ENCODE measurements at places on chromosomes 4 and X.

DNA sequence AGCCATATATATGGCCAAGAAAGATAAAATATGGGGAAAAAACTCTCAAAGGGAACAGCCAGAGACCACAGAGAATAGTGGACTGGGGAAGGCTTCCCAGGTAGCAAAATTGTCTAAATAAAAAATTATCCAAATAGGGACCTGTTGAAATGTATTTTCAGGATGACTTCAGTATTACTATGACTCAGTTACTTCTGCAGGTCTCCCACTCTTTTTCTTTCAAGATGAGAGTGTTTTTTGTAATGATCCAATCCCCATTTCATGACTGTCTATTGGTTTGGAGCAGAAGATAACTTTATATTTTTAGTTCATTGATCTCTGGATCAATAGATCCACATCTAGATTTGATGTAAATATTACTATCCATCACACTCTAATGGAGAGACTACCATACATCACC is 372.1 kb upstream of the EMCN start:
- no peaks in the 10 kb centered on the region for H3K36me3 ChIP-seq
- no peak overlapping the region for H3K27ac ChIP-seq
- no peak overlapping the region for H3K4me3 ChIP-seq
- no peaks in the 10 kb centered on the region for H3K27me3 ChIP-seq
- H3K4me1 ChIP-seq, result no peaks in the 10 kb centered on the region

DNA sequence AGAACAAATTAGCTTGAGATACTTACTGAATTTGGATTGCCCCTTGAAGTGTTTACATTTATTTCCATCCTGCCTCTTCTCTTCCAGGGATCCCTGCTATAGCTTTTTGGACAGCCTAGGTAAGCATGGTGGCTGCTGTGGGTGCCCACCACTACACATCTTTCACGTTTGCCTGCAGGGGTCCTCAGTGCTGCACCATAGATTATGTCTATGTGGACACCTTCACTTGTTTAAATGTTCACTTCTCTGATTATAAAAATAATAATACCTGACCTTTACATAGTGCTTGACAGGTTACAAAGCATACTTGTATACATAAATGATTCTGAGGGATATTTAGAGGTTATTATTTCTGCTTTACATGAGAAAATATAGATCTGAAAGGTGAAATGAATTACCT is 67.9 kb upstream of the SLC4A4 start:
- no peak overlapping the region for H3K4me3 ChIP-seq
- DNase-seq, result no peak
- H3K27me3 ChIP-seq, result no peaks in the 10 kb centered on the region
- no peaks in the 10 kb centered on the region for H3K36me3 ChIP-seq
- no peak overlapping the region for H3K27ac ChIP-seq

DNA sequence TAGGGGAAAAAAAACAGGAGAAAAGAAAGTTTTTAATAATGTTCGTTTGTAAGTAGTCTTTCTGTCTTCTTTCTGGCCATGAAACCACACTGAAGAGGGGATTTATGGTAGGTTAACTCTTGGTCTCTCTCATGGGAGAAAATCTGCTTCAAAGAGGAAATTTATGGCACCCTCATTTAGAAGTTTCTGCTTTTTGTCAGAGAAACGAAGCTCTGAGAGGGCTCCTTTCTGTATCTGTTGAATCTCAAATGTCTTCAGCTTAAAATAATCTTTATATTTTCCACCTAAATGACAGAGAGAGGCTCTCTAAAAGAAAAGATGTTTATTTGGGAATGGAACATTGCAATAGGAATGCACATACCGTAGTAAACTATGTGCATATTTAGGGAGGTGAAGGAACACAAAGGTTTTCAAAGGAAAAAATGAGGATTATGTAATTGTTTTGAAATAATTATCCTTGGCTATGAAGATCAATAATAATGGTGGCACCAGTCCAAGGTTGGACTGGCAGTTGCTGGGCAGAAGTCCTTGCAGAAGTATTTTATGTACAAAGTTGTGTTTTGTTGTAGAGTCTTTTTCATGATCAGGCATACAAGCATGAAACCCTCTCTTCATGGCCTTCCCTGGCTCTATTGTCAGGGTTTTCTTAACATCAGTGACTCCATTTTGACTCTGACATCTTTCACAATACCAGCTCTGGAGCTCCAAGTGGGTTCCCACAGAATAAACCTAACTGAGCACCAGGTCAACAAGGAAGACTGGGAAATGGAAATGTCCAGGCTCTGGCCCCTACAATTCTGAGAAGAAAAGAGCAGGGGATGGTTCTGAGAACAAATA is 53.0 kb upstream of the HPSE start:
- no peaks in the 10 kb centered on the region for H3K36me3 ChIP-seq
- H3K27ac ChIP-seq, result no peak overlapping the region
- no peak for DNase-seq
- H3K4me1 ChIP-seq, result peaks cover 8% of the 10 kb centered on the region
- H3K27me3 ChIP-seq, result no peaks in the 10 kb centered on the region

DNA sequence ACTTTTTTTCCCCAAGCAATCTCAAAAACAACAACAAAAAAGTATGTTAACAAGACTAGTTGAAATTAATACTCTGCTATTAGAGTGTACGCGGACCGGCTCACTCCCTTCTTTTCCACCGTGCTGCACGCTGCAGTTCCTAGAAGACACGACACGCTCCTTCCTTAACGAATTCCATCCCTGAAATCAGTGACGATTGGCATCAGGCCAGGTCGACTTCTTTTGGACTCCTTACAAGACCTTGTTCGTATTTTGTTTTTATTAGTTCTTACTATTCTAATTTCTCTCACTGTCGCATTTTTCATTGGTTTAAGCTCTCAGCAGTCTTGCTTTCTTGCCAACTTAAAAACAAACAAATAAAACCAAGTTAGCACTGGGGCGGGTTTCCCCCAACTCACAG is 175.8 kb upstream of the PITX2 start:
- H3K27ac ChIP-seq, result no peak overlapping the region
- H3K4me1 ChIP-seq, result no peaks in the 10 kb centered on the region
- no peaks in the 10 kb centered on the region for H3K36me3 ChIP-seq

GRCh38 chr4:88765729-88766128 is 68.1 kb upstream of the NAP1L5 start:
- DNase-seq, result peak; percentile 61
- no peak overlapping the region for H3K27ac ChIP-seq
- H3K36me3 ChIP-seq, result peaks cover 10% of the 10 kb centered on the region
- no peaks in the 10 kb centered on the region for H3K27me3 ChIP-seq
